Hepatic stellate cell (primary cell): ENCODE measurements at places on chromosomes 7 and 10.

GRCh38 chr7:99409806-99410205, 1.0 kb downstream of the BUD31 start:
- no peak for DNase-seq

DNA sequence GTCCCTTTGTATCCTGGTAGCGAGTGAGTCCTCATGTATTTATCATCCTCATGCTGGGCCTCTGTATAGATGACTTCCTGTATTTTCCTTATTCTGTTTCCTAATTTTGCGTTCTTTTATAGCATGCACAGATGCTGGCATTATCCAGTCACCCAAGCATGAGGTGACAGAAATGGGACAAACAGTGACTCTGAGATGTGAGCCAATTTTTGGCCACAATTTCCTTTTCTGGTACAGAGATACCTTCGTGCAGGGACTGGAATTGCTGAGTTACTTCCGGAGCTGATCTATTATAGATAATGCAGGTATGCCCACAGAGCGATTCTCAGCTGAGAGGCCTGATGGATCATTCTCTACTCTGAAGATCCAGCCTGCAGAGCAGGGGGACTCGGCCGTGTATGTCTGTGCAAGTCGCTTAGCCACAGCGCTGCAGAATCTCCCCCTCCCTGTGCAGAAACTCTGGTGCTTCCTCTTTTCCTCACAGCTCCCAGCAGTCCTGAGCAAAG, 183.1 kb upstream of the PRSS58 start:
- no peak for DNase-seq

- DNase-seq = no peak
Observed at GRCh38 chr10:81116201-81116600, 578.5 kb downstream of the SH2D4B start.

- DNase-seq = peak; percentile 40
Observed at GRCh38 chr10:58385784-58386112, 538 bp downstream of the TFAM start.

GRCh38 chr10:84196083-84196482, 1.7 kb downstream of the CDHR1 start:
- no peak for DNase-seq

GRCh38 chr10:14781763-14782162, 7.1 kb upstream of the FAM107B start:
- DNase-seq = no peak

DNA sequence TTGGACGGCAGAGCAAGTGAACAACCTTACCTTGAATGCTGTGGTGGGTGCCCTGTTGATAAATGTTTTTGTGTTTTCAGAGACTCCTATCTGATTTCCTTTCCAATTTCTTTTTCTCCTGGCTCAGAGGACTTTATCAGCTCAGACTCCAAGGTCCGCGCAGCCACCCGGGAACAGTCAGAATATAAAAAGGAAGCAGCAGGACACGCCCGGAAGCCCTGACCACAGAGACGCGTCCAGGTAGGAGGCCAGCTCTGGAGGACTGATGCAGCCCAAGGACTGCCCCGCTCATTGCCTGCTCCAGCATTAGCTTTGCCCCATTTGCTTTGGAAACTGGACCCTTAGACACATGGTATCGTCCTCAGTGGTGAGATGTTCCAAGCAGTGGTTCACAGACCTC, 61.3 kb downstream of the TACC2 start:
- no peak for DNase-seq

DNA sequence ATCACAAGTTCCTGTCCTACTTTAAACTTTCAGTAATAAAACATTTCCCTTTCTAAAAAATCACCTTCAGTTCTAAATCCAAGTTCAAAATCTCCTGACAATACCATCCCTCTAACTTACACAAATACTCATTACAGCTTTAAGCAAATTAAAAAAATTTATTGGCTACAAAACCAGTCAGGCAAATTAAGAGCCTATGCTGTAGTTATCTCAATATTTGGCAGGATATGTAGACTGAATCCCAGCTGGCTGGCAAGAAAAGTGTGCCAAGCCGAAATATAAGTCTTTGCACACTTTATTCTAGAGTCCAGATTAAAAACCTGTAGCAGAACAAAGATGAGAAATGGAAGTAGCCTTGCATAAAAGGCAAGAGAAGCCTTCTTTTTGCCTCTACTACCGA, 9.5 kb downstream of the WAPL start:
- DNase-seq = no peak

GRCh38 chr7:128022631-128023532, 8.4 kb downstream of the LRRC4 start:
- peak; percentile 46 for DNase-seq

- no peak for DNase-seq
Observed at GRCh38 chr10:28082885-28083284, 84.0 kb upstream of the ODAD2 start.

- DNase-seq = no peak
Observed at GRCh38 chr7:148720472-148720871, 21.8 kb downstream of the CUL1 start.

- DNase-seq = peak; percentile 21
Observed at GRCh38 chr7:22357311-22358175, 589 bp upstream of the RAPGEF5 start.

DNA sequence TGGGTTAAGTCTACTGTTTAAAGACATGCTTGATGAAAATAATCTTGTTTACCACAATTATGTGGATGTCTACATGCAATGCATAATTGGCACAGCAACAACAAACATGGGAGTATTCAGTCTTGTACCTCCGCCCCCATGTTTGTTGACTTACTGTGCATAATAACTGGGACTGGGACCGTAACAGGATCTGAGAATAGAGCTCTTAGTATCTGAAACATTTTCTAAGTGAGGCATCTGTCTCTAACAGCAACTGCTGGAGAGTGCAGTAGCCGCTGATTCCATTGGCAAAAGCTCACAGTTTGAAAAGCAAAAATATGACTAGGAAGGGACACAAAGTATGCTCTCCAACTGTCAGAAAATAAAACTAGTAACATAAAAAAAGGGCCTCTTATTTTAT, 61.6 kb downstream of the ENO4 start:
- DNase-seq = no peak

- no peak for DNase-seq
Observed at GRCh38 chr7:157564517-157565177, 227.8 kb downstream of the DNAJB6 start.

GRCh38 chr10:22805304-22805703, 90.9 kb upstream of the PIP4K2A start:
- peak; percentile 53 for DNase-seq

DNA sequence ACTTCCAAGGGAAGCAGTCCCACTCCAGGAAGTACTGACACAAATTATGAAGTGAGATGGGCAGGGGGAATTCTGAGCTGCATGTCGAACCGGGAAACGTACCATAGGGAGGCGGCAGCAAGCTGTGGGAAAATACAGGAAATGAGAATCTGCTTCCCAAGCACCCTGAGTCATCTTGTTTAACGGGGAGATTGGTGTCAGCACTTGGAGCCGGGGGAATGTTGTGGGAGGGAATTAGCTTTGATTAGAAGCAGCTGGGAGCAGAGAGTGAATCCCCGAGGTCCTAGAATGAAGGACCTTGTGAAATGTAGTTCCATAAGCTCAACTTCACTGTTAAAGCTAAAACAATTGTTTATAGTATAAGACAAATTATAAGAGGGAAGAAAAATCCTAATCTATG, 141.4 kb upstream of the PRKCQ start:
- no peak for DNase-seq

- DNase-seq = no peak
Observed at GRCh38 chr7:79854621-79855020, 280.0 kb upstream of the GNAI1 start.

DNA sequence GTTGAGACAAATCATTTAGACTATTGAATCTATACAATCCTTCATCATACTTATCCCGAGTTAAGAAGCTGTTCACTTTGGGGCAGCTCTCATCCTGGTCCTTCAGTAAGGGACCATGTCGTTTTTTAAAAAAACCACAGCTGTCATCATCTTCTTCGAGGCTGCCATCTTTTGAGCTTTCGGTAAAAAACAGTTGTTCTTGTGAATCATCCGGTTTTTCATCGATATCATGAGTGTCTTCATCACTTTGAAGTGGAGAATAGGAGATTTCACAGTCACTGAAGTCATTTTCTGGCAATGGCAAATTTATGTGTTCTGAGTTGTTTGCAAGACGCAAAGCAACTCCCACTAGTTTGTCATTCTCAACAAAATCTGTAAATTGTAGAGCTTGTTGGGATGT, 3.9 kb downstream of the DCLRE1A start:
- no peak for DNase-seq

DNA sequence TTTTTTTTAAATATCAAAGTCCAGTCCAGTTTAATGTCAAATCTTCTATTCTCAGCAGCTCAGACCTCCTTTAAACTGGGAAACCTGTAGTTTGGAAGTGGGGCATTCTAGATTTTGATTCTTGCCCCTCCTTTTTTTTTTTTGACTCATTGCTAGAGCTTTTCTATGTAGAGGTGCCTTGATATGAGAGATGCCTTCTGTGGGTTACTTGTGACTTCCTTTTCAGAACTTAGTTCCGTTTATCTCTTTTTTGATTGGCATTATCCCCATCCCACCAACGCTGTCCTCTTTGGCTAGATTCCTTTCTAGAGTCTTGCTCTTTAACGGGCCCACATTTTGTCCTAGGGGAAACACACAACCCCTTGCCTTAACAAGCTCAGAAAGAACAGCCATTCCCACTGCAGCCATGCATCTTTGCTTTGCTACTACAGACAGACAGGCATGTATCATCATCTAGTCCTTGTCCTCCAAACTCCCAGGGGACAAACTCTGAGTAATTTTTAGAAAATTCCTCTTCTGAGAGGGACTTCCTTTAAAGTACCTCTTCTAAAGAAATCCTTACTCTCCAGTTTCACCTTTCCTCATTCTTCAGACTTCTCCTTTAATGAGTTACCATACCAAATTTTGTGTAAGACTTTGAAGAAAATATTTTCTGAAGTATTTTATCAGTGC, 153.6 kb downstream of the PHF14 start:
- no peak for DNase-seq

GRCh38 chr7:64774204-64774842, 19.9 kb upstream of the ZNF138 start:
- DNase-seq = no peak

GRCh38 chr7:127619681-127620405, 1.9 kb upstream of the PAX4 start:
- DNase-seq = no peak

- no peak for DNase-seq
Observed at GRCh38 chr10:93088466-93088865, 14.8 kb downstream of the CYP26A1 start.

DNA sequence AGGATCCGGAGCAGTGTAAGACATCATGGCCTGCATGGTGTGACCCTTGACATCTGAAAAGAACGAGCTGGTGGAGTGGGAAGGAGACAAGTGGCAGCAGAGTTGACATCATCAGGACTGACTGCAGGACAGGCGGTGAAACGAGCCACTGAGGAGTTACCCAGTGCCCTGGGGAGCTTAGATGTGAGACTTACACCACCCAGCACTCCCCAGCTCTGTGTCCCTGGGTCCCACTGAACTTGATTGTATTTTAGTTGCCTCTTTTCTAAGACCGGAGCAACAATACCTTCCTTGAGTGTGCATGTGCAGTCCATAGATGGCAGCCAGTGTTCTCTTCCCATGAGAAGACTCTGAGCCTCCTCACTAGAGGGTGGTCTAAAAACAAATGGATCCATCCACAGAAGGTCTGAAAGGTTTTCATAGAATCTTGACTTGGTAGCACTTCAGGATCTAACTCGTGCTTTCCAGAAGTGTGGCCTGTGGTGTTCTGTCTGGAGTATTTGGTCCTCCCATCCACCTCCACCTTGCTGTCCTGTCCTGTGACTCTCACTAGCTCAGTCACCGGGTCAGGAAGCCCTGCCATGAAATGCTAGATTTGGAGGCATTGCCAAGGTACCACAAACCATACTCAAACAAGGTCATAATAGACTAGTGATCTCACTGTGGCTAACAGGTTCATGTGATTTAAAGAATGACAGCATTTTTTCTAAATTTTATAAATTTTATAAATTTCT, 59.0 kb downstream of the IKZF1 start:
- no peak for DNase-seq

- DNase-seq = peak; percentile 41
Observed at GRCh38 chr7:102169651-102170392, 116.8 kb upstream of the SH2B2 start.

DNA sequence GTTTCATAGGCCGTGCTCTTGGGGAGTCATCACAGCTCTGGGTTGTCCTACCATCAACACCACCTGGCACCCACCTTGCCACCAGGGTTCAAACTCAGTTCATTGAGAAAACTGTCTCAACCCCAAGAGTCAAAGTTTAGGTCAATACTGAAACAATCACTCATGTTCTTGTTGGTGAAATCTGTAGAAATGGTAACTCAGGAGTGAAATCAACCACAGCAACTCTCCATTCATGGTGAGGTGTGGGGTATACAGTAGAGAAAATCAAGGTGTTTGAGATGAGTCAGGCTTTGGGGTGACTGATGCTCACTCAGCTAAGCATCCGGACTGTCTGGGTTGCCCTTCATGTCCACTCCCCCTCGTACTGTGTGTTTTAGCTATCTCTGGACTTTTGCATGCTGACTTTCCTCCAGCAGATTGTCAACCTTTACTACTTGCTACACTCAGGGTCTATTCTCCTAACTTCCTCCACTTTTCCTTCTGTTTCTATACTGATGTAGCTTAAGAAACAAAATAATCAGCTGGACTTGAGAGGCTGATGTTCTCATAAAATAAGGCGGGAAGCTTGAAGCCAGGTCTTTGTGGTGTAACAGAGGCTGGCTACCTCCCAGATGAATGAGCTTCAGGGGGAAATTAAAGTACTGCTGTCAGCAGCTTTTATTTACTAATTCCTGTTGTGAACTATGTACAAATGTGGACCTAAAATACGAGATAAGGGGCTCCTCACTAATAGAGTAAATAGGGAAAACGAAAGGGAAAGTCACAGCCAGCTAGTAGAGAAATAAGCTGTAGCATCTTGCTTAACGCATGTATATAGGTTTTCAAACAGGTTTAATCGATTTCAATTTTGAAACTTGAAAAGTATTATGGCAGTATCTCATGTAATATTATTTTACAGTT, 173.6 kb upstream of the AKR1E2 start:
- no peak for DNase-seq

- peak; percentile 42 for DNase-seq
Observed at GRCh38 chr10:33661580-33662336, 327.3 kb upstream of the NRP1 start.

GRCh38 chr7:151168003-151168786, 701 bp upstream of the GBX1 start:
- DNase-seq = no peak
